ENCODE measurements at places on chromosomes 7 and 10.

DNA sequence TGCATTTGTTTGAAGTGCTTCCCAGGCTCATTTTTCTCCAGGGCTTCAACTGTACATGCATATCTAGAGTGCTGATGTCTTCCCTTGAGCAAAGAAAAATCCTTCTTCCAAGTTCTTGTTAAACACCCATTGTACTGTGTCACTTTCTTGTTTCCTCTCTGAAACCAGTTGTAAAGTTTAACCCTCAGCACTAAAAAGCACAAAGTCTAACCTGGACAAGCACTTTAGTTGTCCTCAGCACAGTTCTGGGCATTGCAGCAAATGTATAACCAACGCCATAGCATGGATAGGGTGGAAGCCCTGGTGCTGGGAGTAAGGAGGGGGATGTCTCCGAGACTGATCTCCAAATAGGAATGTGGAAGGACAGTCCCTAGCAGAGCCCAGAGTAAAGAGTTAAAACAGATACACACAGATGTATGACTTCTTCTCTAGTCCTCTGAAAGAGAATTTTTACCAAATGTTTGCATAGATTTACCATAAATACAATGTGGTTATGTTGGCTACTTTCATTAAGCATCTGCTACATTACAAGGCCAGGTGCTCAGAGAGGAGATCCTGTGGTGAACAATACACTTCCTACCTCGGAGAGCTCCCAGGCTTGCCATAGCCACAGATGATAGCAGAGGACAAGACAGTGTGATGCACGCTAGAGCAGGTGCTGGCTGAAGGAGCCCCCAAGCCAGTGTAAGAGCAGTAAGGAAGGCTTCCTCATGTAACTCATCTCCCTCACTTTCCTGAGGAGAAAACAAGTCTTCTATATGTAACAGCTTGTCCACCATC lies 57.0 kb downstream of the DNAJC12 start:
- no peak overlapping the region for H3K27ac ChIP-seq
- H3K4me3 ChIP-seq = no peak overlapping the region
- no peaks in the 10 kb centered on the region for H3K27me3 ChIP-seq
- no peaks in the 10 kb centered on the region for H3K36me3 ChIP-seq

- H3K27me3 ChIP-seq = no peaks in the 10 kb centered on the region
- H3K4me3 ChIP-seq = no peak overlapping the region
- DNase-seq = no peak
- H3K36me3 ChIP-seq = no peaks in the 10 kb centered on the region
- H3K4me1 ChIP-seq = no peaks in the 10 kb centered on the region
- no peak overlapping the region for H3K27ac ChIP-seq
Observed at GRCh38 chr10:27626890-27627289, 118.7 kb downstream of the MKX start.

- DNase-seq = no peak
- no peaks in the 10 kb centered on the region for H3K4me1 ChIP-seq
- H3K4me3 ChIP-seq = no peak overlapping the region
- H3K36me3 ChIP-seq = no peaks in the 10 kb centered on the region
Observed at GRCh38 chr7:86923527-86923926, 135.9 kb downstream of the ELAPOR2 start.

GRCh38 chr7:104231054-104232046 lies 23.5 kb upstream of the ORC5 start:
- H3K36me3 ChIP-seq = no peaks in the 10 kb centered on the region
- H3K27ac ChIP-seq = no peak overlapping the region
- peak; percentile 24 for DNase-seq
- no peaks in the 10 kb centered on the region for H3K27me3 ChIP-seq
- no peak overlapping the region for H3K4me3 ChIP-seq

- no peak overlapping the region for H3K27ac ChIP-seq
- no peak overlapping the region for H3K4me3 ChIP-seq
- H3K27me3 ChIP-seq = peaks cover 44% of the 10 kb centered on the region
- no peak for DNase-seq
- H3K4me1 ChIP-seq = no peaks in the 10 kb centered on the region
- H3K36me3 ChIP-seq = no peaks in the 10 kb centered on the region
Observed at GRCh38 chr10:100713859-100714565, 31.4 kb upstream of the PAX2 start.

GRCh38 chr7:25944777-25945515 lies 207.1 kb upstream of the NFE2L3 start:
- H3K36me3 ChIP-seq = no peaks in the 10 kb centered on the region
- peaks cover 9% of the 10 kb centered on the region for H3K4me1 ChIP-seq
- no peaks in the 10 kb centered on the region for H3K27me3 ChIP-seq
- H3K27ac ChIP-seq = no peak overlapping the region
- H3K4me3 ChIP-seq = no peak overlapping the region

GRCh38 chr10:86314616-86315548 lies 51.7 kb downstream of the GRID1 start:
- H3K36me3 ChIP-seq = no peaks in the 10 kb centered on the region
- no peaks in the 10 kb centered on the region for H3K4me1 ChIP-seq
- no peak overlapping the region for H3K27ac ChIP-seq

- no peaks in the 10 kb centered on the region for H3K36me3 ChIP-seq
- H3K27me3 ChIP-seq = no peaks in the 10 kb centered on the region
- H3K4me3 ChIP-seq = no peak overlapping the region
- no peaks in the 10 kb centered on the region for H3K4me1 ChIP-seq
Observed at GRCh38 chr10:18203471-18203870, 63.2 kb downstream of the CACNB2 start.

GRCh38 chr7:37532636-37533035 lies 84.0 kb upstream of the ELMO1 start:
- no peak for DNase-seq
- H3K4me3 ChIP-seq = no peak overlapping the region
- H3K36me3 ChIP-seq = no peaks in the 10 kb centered on the region

GRCh38 chr10:42950606-42951485 lies 126.0 kb upstream of the RET start:
- H3K4me3 ChIP-seq = no peak overlapping the region
- H3K27me3 ChIP-seq = no peaks in the 10 kb centered on the region
